ENCODE measurements at places on chromosomes 7 and 10.

- DNase-seq: no peak
Measured at GRCh38 chr10:121865554-121865953, 62.3 kb downstream of the ATE1 start.

- no peak for DNase-seq
Measured at GRCh38 chr7:41992881-41993867, 243.8 kb downstream of the GLI3 start.

DNA sequence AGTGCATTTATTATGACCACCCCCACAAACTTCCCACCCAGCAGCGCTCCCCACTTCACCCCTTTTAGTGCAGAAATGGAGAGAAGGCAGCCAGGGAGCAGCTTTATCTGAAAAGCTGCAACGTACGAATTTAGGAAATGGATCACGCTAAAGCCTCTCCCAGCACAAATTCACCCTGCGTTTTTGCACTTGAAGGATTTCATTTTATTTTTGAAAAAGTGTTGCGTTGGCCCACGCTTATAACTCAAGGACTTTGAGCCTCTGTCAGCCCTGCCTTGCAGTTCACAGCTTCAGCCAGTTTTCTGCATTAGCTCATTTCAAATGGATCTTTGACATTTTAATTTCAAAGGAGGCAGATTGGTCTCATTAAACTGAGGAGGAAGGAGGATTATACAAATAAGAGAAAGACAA, 556.1 kb downstream of the KCNMA1 start:
- no peak for DNase-seq

DNA sequence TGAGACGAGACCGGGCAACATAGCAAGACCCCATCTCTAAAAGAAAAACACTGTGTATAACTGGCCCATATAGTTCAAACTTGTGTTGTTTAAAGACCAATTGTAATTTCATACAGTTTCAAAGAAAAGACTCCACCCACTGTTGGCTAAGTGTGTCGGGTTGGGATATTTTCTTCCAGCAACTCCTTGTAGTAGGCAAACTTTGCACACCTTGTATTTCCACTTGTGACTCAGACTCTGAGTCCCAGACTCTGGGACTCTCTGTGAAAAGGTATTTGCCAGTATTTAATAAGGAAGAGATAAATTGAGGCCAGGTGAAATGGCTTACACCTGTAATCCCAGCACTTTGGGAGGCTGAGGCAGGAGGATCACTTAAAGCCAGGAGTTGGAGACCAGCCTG, 29.3 kb upstream of the RHBDD2 start:
- no peak for DNase-seq

GRCh38 chr7:137475966-137476365, 132.4 kb upstream of the PTN start:
- DNase-seq: no peak

DNA sequence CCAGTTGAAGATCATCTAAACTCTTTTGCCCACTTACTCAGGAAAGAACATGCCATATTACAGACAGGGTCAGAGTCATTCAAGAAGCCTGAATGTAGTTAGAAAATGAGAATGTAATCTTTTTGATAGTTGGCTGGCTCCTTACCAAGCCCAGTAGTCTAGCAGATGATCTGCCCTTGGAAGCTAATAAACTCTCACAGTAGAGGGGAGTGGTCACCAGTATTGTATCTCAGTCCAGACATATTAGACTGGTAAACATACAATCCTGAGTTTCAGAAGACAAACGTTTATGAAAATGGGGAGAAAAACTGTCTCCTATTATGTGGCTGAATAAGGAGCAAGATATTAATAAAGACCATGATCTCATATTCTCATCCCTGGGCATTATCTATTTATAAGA, 65.3 kb downstream of the SEPTIN7 start:
- no peak for DNase-seq

GRCh38 chr10:106593876-106594275, 570.6 kb downstream of the SORCS1 start:
- DNase-seq: no peak

DNA sequence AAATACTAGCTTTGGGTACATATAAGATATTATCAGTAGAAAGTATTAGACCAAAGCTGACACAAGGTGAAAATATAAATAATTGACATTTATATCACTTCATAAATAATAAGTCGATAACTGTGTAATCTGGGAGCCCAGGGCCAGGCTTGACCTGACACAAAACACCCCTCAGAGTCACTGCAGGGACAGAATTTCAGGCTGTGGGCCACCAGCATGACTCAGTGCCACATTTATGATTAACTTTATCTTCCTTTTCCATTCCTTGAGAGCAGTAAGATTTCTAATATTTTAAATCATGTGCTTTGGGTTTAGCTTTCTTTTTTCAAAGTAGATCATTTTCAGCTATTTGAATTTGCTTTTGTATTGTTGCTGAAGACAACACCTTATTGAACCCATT, 102.9 kb upstream of the NFE2L3 start:
- no peak for DNase-seq

DNA sequence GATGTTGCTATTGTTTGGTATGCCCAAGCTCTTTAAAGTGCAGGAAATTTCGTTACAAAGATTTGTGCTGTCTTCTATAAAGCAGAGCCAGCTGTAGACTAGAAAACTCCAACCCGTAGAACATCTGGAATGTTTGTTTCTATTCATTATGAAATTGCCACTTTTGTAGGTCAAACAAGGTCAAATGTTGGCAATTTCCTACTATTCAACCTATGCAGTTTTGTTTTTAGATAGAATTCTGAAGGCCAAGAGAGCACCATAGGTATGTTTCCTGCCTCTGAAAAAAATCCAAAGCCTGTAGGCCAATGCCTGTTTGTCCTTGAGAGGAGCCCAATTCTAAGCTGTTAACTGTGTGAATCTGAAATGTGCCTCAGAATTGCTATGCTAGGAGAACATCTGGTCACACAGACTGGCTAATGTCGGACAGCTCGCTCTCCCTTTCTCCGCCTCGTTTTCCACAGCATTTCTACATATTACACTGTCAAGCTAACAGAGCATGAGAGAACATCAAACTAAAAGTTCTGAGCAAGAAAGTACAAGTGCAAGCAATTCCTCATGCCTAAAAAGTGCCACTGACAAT, 267.2 kb upstream of the LRGUK start:
- DNase-seq: no peak

- no peak for DNase-seq
Measured at GRCh38 chr10:126917375-126917774, 12.1 kb downstream of the DOCK1 start.

GRCh38 chr10:89615112-89615511, 29.9 kb downstream of the PANK1 start:
- no peak for DNase-seq

DNA sequence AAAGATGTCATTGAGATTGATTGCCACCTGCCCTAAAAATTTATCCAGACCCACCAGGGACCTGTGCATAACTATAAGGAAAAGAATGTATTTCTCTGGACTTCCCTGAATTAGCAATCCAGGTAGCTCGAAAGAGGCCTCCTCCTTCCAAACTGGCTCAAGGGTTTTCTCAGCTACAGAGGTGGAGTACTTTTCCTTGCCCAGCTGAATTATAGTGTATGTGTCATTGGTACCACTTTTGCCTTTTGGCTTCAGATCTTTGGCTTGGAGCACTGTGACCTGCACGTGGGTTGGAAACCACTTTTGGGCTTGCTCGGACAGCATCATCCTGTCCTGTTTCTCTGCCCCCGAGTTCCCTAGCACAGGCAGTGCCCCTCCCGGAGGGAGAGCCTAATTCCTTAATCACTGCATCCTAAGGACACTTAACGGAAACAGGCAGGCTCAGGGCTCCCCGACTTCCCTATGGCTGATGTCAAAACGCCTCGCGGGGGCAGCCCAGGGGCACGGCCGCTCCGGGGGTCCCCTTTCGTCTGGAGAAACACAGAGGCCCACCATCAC, 825 bp downstream of the RAB11FIP2 start:
- DNase-seq: no peak

DNA sequence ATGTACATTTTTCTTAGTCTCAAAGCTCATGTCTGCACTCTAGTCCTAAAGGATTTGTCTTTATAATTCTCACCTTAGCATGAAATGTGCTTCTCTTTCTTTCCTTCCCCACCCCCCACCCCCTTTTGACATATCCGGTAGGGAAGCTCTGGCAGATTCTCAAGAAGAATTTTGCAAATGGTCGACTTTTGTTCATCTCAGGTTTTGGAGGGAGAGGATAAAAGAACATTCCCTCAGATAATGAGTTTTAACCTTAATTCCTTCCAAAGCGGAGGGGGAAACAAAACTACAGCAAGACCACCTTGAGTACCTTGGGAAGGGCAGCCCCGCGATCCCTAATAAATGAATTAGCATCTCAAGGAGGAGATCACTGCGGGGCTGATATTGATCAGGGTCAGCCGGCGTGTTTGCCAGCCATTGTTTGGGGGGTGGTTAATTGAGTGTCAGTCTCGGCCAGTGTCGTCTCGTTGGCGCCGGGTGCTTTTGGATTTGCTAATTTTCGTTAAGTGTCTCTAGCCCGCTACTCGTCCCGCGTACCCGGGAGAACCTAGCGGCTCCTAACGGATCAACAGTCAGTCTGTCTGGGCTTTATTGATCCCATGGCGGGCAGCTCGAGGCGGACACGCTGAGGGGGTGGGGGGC, 874 bp upstream of the BAMBI start:
- no peak for DNase-seq

GRCh38 chr7:139095194-139095659, 14.3 kb downstream of the ZC3HAV1 start:
- DNase-seq: peak; percentile 12

GRCh38 chr7:45888185-45888992, at the start of gene IGFBP1:
Gene IGFBP1, plus strand, starts transcription at chr7:45888488. Its CDS starts 165 bp downstream, at chr7:45888653.
- no peak for DNase-seq

DNA sequence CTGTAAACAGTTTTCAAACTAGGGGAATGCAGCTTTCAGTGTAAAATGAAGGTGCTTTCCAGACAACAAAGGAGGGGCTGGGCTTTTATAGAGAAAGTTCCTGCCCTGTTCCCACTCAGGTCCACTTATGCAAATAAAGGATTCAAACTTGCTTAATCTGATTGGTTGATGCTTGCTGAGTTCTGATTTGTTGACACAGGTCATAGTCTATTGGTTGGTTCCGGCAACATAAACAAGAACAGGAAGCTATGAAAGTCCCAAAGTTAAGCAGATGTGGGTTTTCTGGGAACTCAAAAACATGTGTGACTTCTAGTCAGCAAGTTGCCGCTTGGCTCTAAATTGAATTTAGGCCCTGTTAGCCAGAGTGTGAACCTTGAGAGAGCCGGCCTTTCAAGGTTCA, 194.2 kb upstream of the SVIL start:
- no peak for DNase-seq

GRCh38 chr7:27933671-27934565, 194.0 kb downstream of the TAX1BP1 start:
- no peak for DNase-seq

Measured in activated naive CD4-positive, alpha-beta T cell (primary cell).